ENCODE measurements at places on chromosomes 2 and 18.

DNA sequence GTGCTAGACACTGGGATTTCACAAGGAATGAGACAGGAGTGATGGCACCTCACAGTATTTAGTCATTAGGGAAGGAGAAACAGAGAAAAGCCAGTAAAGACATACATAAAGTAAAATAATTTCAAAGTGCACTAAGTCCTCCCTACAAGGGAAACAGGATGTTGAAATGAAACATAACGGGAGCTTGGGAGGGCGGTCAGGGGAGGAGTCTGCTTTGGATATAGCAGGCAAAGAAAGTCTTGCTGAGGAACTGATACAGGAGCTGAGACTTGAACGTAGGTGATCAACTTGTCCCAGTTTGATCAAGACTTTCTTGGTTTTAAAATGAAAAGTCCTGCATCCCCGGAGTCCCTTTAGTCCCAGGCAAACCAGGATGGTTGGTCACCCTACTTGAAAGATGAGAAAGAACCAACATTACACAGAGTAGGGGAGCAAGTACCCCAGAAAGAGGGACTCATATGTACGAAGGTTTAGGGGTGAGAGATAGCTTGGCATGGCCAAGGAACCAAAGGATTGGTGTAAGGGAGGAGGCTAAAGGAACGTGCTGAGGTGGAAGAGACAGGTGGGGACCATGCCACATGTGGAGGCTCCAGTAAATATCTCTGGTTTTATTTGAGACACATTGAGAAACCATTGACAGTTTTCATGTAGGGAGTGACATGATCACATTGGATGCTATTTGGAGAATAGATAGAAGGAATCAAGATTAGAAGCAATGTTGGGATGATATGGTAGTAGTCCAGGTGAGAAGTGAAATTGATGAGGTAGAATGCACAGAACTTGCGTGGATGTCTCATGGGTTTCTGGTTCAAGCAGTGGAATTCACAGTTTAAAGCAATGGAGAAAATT lies 28.4 kb downstream of the FBXO48 start:
- DNase-seq = no peak

DNA sequence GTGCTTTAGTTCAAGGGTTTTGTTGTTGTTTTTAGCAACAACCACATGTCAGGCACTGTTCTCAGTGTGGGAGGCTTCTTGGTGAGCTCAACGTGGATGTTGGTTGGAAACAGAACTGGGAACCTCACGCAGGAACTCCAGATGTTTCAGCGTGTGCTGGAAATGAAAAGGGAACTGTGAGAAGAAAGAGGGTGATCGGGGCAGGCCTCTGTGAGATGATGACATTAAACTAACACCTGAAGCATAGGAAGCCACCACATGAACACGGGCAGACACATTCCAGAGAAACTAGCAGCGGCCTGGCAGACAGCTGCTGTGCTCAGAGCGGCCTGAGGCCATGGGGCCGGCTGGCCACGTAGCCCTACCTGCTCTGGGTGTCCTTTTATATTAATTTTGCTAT lies 66.4 kb downstream of the COA5 start:
- no peak for DNase-seq

GRCh38 chr2:216344950-216345300 lies 27.4 kb downstream of the MARCHF4 start:
- no peak for DNase-seq

DNA sequence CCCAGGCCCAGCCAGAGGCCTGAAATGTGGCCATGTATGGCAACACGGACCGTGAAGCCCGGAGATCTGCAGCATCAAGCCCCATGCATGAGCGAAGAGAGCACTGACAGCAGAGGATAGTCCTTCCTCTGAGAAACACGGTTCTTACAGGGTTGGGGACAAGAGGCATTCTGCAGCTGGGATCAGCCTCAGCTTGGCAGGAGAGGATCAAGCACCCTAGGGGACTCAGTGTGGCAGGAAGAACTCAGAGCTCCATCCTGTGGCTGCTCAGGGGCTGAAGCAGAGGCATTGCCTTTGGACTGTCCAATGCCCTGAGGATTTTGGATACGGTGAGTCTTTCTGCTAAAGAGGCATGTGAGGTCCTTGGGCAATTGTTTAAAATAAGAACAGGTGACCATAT lies 368.7 kb downstream of the ZNF516 start:
- DNase-seq = peak; percentile 29
